ENCODE measurements at places on chromosomes 16 and 17.

DNA sequence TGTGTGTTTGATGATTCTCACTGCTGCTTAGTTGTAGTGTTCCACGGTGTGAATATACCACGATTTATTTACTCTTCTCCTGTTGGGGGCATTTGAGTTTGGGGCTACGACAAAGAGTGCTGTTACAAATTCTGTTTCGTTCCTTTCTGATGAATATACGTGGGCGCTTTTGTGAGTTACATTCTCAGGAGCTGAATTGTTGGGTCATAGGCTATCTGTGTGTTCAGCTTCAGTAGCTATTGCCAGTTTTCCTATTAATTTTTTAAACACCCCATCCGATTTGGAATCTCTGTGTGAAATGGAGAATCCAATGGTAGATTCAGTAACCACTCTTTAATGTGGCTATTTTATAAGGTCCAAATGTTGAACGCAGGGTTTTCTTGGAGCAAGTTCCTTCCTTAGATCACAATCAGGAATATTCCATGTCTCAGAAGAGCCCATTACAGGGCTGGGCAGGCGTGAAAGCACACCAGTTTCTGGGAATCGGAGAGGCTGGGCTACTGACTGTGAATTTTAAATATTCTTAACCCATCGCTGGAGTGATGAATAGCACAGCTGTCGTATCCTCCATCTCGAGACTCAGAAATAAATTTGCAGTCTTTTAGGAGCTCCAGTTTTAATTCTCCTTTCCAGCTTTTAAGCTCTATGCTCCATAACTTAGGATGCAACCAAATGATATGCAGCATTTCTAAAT is 115.9 kb downstream of the PITPNC1 start:
- no peak for DNase-seq

DNA sequence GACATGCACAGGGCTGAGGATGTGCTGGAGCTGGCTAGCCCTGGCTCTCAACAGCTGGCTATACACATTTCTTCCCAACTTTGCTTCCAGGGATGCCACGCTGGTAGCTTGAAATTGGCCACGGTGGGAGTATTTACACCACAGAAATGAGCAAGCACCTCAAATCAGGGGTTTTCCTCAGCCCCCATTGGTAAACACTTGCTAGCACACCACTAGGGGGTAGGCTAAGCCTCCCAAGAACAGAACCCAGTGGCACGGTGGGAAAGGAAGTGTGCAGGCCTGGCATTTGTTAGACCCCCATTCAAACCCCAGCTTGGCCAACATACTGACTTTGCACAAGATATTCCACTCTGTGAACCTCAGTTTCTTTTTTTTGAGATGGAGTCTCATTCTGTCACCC is 12.9 kb downstream of the DRC3 start:
- no peak for DNase-seq

GRCh38 chr17:8046929-8047768 is 8.3 kb downstream of the ALOX15B start:
- no peak for DNase-seq

DNA sequence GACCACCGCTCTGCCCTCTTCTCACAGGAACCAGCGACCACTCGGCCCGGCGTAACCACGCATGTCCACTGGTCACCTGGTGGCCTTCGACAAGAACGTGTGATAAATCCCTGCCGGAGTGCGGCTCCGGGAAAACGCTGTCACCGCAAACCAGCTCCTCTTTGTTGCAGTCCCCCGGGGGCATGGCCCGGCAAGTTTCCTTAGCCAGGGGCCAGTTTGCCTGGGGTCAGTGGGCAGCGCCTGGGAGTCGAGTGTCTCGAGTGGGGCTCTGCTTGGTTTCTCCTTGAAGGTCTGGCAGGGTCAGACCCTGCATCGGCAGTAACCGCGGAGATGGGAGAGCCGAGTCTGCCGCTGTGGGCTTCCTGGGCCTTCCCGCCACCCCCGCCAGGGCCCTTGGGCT is 52.5 kb downstream of the JPH3 start:
- DNase-seq, result no peak

- no peak for DNase-seq
Observed at GRCh38 chr17:80153004-80153403, 6.1 kb upstream of the EIF4A3 start.

- DNase-seq, result no peak
Observed at GRCh38 chr17:66369830-66370229, 67.4 kb downstream of the PRKCA start.

DNA sequence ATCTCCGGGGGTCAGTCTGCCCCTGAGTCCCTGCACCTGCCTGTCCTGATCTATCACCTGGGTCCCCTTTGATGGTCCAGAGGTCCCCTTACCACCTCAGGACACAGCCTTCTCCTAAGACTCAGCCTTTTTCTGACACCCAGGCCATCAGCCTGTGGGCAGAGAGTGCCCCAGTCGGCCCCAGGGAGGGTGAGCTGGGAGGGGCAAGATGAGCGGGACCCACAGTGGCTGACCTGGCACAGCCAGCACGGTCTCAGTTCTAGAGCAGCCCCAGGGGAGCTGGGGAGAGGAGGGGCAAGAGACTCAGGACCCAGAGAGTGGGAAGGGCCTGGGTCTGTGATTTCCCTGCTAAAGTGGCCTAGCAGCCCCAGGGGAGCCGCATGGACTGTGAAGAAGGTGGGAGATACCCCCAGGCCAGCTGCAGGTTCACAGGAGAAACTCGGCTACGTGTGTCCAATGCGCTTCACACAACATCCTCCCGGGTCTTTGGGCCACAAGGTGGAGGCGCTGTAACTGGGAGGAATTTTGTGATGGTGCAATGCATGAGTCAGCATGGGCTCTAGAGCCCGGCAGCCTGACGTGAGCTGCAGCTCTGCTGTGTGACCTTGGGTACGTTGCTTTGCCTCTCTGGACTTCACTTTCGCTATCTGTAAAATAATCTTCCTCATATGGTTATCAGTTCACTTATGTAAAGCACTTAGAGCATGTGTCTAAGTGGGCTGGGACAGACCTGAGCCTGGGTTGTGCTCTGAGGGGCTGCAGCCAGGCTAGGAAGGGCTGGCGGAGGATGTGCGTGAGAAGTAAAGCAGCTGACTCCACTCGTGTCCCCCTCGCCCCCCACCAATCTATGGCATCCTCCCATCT is 67.2 kb upstream of the LHX1 start:
- DNase-seq, result no peak

DNA sequence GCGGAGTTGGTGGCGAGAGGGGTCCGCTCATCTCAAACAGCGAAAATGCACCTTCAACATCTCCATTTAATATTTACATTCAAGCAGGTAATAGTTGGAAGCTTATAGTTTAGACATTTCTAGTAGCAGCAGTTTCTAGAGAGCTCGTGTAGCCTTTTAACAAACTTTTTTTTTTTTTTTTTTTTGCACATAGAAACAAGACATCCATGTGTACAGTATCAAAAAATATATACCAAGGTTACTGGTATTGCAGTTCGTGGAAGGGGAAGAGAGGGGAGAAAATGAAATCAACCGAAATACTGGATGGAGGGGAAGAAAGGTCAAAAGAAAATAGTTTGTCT is 6.2 kb downstream of the CBX4 start:
- no peak for DNase-seq

Measured in stimulated activated CD8-positive, alpha-beta memory T cell treated with anti-CD3 and anti-CD28 coated beads, Interleukin-4, amount 100 ng/mL, for 4 hours (primary cell).